ENCODE measurements at places on chromosomes 1 and 21. TPM values are rescaled to one million over a fixed set of nuclear protein-coding genes. Genes with fewer than 3 reads are reported as not detected.
A peak's percentile ranks its signal among the peaks of the same experiment; 100 is the strongest.

PCP4L1 gene
- not detected for total RNA-seq

GRCh38 chr1:231139125-231139649 lies 22.7 kb upstream of the TRIM67 start:
- H3K27ac ChIP-seq = peak overlapping the region; percentile 81
- H3K36me3 ChIP-seq = no peaks in the 10 kb centered on the region
- H3K4me3 ChIP-seq = no peak overlapping the region
- no peak for DNase-seq
- H3K27me3 ChIP-seq = no peaks in the 10 kb centered on the region

DNA sequence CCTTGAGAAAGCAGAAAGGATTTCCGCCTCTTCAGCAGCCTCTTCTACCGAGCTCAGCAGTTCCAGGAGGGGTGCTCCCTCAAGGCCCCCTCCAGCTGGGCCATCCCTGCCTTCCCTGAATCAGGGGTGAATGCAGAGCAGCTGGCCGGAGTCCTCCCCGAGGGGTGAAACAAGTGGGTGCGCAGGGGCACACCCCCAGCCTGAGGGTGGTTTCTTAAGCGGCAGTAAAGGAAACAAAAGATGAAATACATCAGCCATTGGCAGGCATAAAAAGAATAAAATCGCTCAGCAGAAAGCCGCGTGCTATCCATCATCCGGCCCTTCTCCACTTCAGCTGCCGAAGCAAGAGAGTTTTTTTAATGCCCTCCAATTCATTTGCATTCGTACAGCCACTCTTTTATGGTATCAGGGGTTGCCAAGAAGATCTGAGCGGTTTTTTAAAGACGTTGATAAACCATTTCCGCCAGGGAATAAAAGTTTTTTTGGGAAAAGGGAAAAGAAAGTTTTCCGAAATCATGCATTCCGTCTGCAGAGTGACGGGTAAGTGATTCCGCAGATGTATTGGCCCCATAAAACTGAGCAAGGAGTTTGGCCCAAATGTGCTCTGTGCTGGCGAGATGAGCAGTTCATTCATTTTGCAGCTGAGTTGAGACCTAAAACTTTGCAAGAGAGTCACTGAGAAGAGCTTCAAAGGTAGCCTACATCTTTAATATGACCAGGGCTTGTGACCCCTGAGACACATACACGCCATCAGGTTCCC lies 73.7 kb upstream of the ZC3H12A start:
- H3K4me3 ChIP-seq = no peak overlapping the region
- peaks cover 3% of the 10 kb centered on the region for H3K27me3 ChIP-seq
- no peaks in the 10 kb centered on the region for H3K4me1 ChIP-seq
- DNase-seq = no peak

DNA sequence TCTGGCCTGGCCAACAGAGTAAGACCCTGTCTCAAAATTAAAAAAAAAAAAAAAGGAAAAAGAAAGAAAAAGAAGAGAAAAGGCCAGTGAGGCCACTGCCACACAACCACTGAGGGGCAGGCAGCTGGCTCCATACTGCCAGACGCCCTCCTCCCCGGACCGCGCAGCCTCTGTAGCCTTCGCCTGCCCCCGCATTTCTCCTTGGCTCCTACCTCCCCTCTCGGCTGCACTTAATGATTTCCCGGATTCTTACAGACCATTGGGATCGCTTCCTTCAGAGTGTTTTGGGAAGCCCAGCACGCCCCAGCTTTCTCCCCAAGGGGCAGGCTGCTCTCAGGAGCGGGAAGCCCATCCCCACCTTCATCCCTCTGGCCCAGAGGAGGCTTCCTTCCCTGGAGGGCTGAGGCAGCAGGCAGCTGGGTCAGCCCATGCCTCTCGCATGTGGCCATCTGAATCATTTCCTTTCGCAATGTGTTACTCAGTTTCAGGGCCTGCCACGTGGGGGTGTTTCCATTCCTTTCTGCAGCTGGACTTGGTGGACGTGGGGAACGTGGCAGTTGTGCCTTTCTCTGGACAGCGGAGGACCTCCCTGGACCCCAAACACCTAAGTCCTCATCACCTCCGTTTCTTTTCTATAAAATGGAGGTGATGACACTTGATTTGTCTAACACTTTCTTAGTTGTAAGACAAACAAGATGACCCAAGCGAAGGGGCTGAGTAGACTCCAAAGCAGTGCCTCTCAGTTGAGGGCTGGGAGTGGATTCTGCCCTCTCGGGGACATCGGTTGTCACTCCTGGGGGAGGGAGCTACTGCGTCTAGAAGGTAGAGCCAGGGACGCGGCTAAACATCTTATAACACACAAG lies 2.3 kb downstream of the SLC2A5 start:
- no peak overlapping the region for H3K4me3 ChIP-seq
- peak; percentile 99 for DNase-seq
- no peaks in the 10 kb centered on the region for H3K27me3 ChIP-seq
- peak overlapping the region; percentile 54 for H3K27ac ChIP-seq

DNA sequence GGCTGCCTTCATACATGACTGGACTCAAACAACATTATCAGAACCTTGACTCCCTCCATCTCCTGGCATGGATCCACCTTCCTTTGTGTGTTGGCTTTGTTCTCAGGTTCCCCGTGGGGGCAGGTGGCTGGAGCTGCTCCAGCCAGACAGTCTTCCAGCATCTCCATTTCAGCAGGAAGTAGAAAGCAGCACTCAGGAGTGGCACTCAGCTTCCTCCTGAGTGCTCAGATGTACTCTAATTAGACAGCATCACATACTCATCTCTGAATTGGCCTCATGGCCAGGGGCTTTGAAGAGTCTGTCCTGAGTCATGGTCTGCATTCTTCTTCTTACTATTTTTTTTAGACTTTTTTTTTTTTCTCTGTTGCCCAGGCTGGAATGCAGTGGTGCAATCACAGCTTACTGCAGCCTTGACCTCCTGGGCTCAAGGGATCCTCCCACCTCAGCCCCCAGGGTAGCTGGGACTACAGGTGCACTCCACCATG lies 27.9 kb downstream of the OVAAL start:
- DNase-seq = peak; percentile 88
- no peak overlapping the region for H3K4me3 ChIP-seq
- peaks cover 39% of the 10 kb centered on the region for H3K4me1 ChIP-seq
- H3K27ac ChIP-seq = peak overlapping the region; percentile 26

NMNAT2 gene
- 2.5 TPM for total RNA-seq

- no peak for DNase-seq
- H3K27ac ChIP-seq = no peak overlapping the region
- H3K27me3 ChIP-seq = no peaks in the 10 kb centered on the region
- H3K4me3 ChIP-seq = no peak overlapping the region
- H3K4me1 ChIP-seq = no peaks in the 10 kb centered on the region
- H3K36me3 ChIP-seq = no peaks in the 10 kb centered on the region
Measured at GRCh38 chr1:163744301-163744887, 422.6 kb downstream of the NUF2 start.

- no peaks in the 10 kb centered on the region for H3K36me3 ChIP-seq
- H3K27me3 ChIP-seq = no peaks in the 10 kb centered on the region
- no peak overlapping the region for H3K4me3 ChIP-seq
- no peak for DNase-seq
- no peak overlapping the region for H3K27ac ChIP-seq
Measured at GRCh38 chr1:200260597-200261335, 149.1 kb downstream of the ZNF281 start.

OR10T2 gene
- not detected for total RNA-seq

- no peak overlapping the region for H3K27ac ChIP-seq
- H3K4me3 ChIP-seq = no peak overlapping the region
- no peaks in the 10 kb centered on the region for H3K4me1 ChIP-seq
- no peak for DNase-seq
- no peaks in the 10 kb centered on the region for H3K27me3 ChIP-seq
Measured at GRCh38 chr1:50995651-50996050, 25.6 kb downstream of the CDKN2C start.

GRCh38 chr1:119266858-119267257 lies 101.7 kb upstream of the HAO2 start:
- H3K4me1 ChIP-seq = no peaks in the 10 kb centered on the region
- no peaks in the 10 kb centered on the region for H3K36me3 ChIP-seq
- no peak for DNase-seq
- H3K4me3 ChIP-seq = no peak overlapping the region

- no peaks in the 10 kb centered on the region for H3K36me3 ChIP-seq
- H3K27ac ChIP-seq = no peak overlapping the region
- DNase-seq = no peak
Measured at GRCh38 chr1:219463636-219464035, 149.3 kb downstream of the ZC3H11B start.

FNDC5 gene
- not detected for total RNA-seq

DNA sequence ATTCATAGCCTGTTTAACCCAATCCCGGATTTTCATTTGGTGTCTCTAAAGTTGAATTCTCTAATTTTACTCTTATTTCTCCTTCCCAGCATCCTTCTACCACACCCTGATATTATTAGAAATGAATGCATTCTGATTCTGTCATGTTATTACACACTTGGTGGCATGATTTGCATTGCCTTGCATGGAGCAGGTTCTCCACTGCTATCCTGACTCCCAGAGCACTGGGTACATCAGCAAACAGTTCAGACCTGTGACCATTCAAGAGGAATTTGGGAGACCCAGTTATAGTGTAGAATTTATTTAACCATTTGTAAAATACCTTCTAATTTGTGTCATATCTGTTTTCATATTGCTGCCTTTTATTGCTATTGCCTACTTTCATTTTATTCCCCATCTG lies 2.6 kb downstream of the LRRC8B start:
- H3K4me3 ChIP-seq = no peak overlapping the region
- DNase-seq = no peak
- peaks cover 5% of the 10 kb centered on the region for H3K27me3 ChIP-seq
- no peak overlapping the region for H3K27ac ChIP-seq

GRCh38 chr1:51927029-51927428 lies 48.5 kb upstream of the NRDC start:
- H3K36me3 ChIP-seq = no peaks in the 10 kb centered on the region
- no peaks in the 10 kb centered on the region for H3K27me3 ChIP-seq
- DNase-seq = no peak
- no peak overlapping the region for H3K4me3 ChIP-seq
- H3K4me1 ChIP-seq = peaks cover 42% of the 10 kb centered on the region

- DNase-seq = no peak
- H3K27ac ChIP-seq = no peak overlapping the region
- H3K27me3 ChIP-seq = no peaks in the 10 kb centered on the region
- H3K36me3 ChIP-seq = no peaks in the 10 kb centered on the region
Measured at GRCh38 chr1:47849591-47850261, 147.5 kb downstream of the TRABD2B start.

GRCh38 chr1:224897529-224898327 lies 31.7 kb upstream of the DNAH14 start:
- no peak overlapping the region for H3K4me3 ChIP-seq
- no peak for DNase-seq
- no peak overlapping the region for H3K27ac ChIP-seq

- peaks cover 13% of the 10 kb centered on the region for H3K4me1 ChIP-seq
- DNase-seq = no peak
- H3K4me3 ChIP-seq = peak overlapping the region; percentile 85
- H3K36me3 ChIP-seq = no peaks in the 10 kb centered on the region
- H3K27me3 ChIP-seq = peaks cover 18% of the 10 kb centered on the region
- H3K27ac ChIP-seq = no peak overlapping the region
Measured at GRCh38 chr1:147600119-147601111, 59.1 kb downstream of the BCL9 start.

DNASE2B gene
- not detected for total RNA-seq

DNA sequence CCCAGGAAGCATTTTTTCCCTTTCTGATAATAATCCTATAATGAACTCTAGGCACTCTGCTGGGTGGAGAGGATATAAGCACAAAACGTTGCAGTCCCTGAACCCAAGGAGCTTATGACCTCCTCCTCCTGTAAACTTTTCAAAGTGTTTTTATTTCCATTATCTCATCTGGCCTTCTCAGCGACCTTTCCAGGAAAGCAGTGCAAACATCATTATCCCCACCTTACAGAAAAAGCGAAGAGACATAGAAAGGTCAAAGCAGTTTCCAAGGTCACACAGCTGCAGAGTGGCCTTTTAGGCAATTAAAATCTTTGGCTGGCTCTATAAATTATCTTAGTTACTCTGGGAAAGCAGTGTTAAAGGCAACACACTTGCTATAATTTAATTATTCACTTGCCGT lies 63.8 kb downstream of the OLFML3 start:
- no peak for DNase-seq
- no peak overlapping the region for H3K27ac ChIP-seq
- no peaks in the 10 kb centered on the region for H3K4me1 ChIP-seq
- H3K27me3 ChIP-seq = peaks cover 23% of the 10 kb centered on the region

- H3K36me3 ChIP-seq = no peaks in the 10 kb centered on the region
- peak overlapping the region; percentile 99 for H3K27ac ChIP-seq
- peak; percentile 79 for DNase-seq
- H3K4me1 ChIP-seq = peaks cover 35% of the 10 kb centered on the region
- H3K4me3 ChIP-seq = peak overlapping the region; percentile 92
- H3K27me3 ChIP-seq = no peaks in the 10 kb centered on the region
Measured at GRCh38 chr1:72283307-72284083, 1.2 kb upstream of the NEGR1 start.

- no peak overlapping the region for H3K27ac ChIP-seq
- H3K27me3 ChIP-seq = no peaks in the 10 kb centered on the region
- peak; percentile 69 for DNase-seq
- H3K36me3 ChIP-seq = no peaks in the 10 kb centered on the region
- H3K4me3 ChIP-seq = peak overlapping the region; percentile 49
- peaks cover 35% of the 10 kb centered on the region for H3K4me1 ChIP-seq
Measured at GRCh38 chr1:231334079-231334666, 3.5 kb downstream of the EXOC8 start.

- peaks cover 8% of the 10 kb centered on the region for H3K27me3 ChIP-seq
- H3K36me3 ChIP-seq = no peaks in the 10 kb centered on the region
- no peaks in the 10 kb centered on the region for H3K4me1 ChIP-seq
- DNase-seq = peak; percentile 56
Measured at GRCh38 chr1:2945821-2946231, 75.4 kb upstream of the ACTRT2 start.

- H3K27ac ChIP-seq = no peak overlapping the region
- no peak overlapping the region for H3K4me3 ChIP-seq
- no peak for DNase-seq
- no peaks in the 10 kb centered on the region for H3K4me1 ChIP-seq
Measured at GRCh38 chr1:187626056-187626455, 797.3 kb downstream of the PLA2G4A start.

DNA sequence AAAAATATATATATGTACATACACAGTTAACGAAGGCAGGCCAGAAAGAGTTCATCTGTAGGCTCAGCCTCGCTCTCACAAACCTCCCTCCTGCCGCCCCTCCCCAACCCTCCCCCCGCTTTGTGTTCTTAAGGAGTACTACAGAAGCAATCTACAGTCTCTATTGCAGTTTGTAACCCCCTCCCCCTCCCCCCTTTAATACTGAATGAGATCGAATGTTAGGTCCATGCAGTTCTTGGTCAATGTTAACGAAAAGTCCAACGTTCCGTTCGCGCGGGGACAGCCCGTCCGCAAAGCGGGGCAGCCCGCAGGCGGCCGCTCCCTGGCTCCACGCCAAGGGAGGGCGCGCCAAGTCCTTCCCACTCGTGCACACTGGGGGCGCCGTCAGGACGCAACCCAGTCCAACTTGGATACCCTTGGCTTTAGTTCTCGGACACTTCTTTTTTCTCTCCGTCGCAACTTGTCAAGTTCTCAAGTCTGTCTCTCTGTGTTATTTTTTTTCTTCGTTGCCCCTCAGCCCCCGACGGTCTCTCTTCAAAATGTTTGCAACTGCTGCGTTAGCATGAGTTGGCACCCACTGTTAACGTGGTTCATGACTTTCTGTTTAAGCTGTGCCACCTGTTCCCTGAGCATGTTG lies 2.2 kb downstream of the JUN start:
- H3K4me1 ChIP-seq = peaks cover 21% of the 10 kb centered on the region
- H3K4me3 ChIP-seq = peak overlapping the region; percentile 92
- H3K27me3 ChIP-seq = no peaks in the 10 kb centered on the region

AMY1C gene
- total RNA-seq = not detected

GRCh38 chr1:27057389-27057788 lies 44.7 kb upstream of the TENT5B start:
- H3K27ac ChIP-seq = no peak overlapping the region
- peaks cover 12% of the 10 kb centered on the region for H3K27me3 ChIP-seq
- H3K4me3 ChIP-seq = no peak overlapping the region
- no peaks in the 10 kb centered on the region for H3K4me1 ChIP-seq
- no peaks in the 10 kb centered on the region for H3K36me3 ChIP-seq
